ENCODE measurements at places on chromosomes 3 and 15.

GRCh38 chr3:57778494-57778893 is 22.4 kb downstream of the SLMAP start:
- DNase-seq: no peak

GRCh38 chr3:184381261-184382224 is 1.7 kb downstream of the CHRD start:
- no peak for DNase-seq

- DNase-seq: no peak
Measured at GRCh38 chr15:101051291-101052030, 132.3 kb downstream of the LRRK1 start.

GRCh38 chr3:195238586-195239118 is 32.3 kb downstream of the XXYLT1 start:
- peak; percentile 76 for DNase-seq

- no peak for DNase-seq
Measured at GRCh38 chr3:2458816-2459215, 360.1 kb downstream of the CNTN4 start.

GRCh38 chr3:171230865-171231264 is 204.3 kb upstream of the SLC2A2 start:
- no peak for DNase-seq

DNA sequence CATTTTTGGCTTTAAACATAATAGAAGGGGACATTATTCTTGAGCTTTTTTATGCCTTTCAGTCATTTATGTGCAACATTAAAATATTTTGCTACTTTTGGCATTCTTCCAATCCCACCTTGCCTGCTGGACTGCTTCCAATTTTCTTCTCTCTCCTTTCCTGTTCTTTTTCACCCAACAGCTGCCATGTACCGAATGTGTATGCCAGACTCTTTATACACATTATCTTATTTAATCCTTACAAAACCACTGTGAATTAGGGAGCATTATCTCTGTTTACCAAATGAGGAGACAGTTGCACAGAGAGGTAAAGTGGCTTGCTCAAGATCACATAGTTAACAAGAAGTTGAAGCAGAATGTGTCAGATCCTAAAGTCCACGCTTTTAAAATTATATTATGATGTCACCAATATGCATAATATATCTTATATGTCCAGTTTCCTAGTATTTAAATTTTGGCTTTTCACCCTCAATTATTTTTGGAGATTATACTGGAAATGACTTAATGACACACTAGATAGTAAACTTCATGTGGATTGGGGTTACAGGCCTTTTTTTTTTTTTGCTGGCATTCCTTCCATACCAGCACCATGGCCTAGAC is 231.5 kb downstream of the THRB start:
- DNase-seq: no peak

GRCh38 chr15:78065973-78066946 is 11.3 kb downstream of the TBC1D2B start:
- DNase-seq: no peak

DNA sequence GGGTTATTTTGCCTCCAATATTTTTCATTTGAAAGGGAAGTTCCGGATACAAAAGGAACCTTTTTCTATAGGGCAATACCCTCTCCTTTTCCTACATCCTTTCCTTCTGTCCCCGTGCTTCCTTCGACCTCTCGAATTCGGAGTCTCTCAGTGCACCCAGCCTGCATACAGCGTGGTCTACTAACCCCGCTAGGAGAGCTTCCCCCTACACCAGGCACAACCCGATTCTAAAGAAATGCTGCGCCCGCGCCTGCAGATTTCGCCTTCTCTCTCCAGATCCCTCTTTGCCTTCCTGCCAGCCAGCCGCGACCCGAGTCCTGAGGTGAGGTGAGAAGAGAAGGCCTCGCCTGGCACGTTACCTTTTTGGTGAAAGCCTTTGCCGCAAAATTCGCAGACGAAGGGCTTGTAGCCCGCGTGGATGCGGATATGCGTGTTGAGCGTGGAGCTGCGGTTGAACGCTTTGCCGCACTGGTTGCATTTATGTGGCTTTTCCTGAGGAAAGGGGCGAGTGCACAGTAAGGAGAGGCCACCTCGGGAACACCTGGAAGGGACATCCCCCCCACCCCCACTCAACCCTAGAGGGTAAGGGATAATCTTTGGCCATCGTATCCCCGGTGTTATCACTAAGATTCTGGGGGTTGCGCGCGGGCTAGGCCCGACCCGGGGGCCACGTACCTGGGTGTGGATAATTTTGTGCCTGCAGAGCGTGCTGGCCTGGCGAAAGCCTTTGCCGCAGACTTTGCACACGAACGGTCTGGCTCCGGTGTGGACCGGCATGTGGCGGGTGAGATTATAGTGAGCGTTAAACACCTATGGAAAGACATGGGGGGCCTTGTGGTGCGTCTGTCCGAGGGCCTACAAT is 2.3 kb downstream of the FEZF2 start:
- DNase-seq: no peak

DNA sequence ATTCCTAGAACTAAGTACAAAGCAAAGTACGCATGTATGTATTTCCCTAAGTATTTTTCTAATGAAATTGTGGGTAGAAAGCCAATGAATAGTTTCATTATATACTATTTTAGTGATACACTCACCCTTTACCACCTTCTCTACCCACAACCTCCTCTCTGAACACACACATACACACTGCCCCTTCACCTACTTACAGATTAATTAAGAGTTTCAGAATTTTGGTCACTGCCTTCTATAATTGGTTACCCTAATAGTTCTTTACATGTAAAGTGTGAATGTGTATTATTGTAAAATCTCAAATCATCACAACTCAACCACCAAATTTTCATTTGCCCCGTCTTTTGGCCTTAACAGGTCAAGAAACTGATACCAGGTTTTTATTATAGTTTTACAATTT is 7.2 kb downstream of the PFN2 start:
- no peak for DNase-seq

Measured in uterus (tissue), 4 donors.